ENCODE measurements at places on chromosomes 7 and 10.

- no peak for DNase-seq
Measured at GRCh38 chr7:23955145-23955544, 245.1 kb downstream of the STK31 start.

GRCh38 chr7:140698477-140698876 lies 2.0 kb downstream of the NDUFB2 start:
- DNase-seq: no peak

GRCh38 chr7:88291398-88292173 lies 15.1 kb downstream of the STEAP4 start:
- DNase-seq: no peak

GRCh38 chr7:13411151-13411550 lies 578.3 kb downstream of the ETV1 start:
- DNase-seq: no peak

GRCh38 chr7:45617166-45617565 lies 43.0 kb downstream of the ADCY1 start:
- DNase-seq: no peak

Data from stimulated activated CD8-positive, alpha-beta memory T cell treated with anti-CD3 and anti-CD28 coated beads, Interleukin-2, amount 100 ng/mL, for 48 hours (primary cell).